ENCODE measurements at places on chromosomes 1 and 21.
A peak's percentile ranks its signal among the peaks of the same experiment; 100 is the strongest.

- peak; percentile 70 for DNase-seq
These were observed 83.1 kb upstream of the HAO2 start for GRCh38 chr1:119285482-119285881.

DNA sequence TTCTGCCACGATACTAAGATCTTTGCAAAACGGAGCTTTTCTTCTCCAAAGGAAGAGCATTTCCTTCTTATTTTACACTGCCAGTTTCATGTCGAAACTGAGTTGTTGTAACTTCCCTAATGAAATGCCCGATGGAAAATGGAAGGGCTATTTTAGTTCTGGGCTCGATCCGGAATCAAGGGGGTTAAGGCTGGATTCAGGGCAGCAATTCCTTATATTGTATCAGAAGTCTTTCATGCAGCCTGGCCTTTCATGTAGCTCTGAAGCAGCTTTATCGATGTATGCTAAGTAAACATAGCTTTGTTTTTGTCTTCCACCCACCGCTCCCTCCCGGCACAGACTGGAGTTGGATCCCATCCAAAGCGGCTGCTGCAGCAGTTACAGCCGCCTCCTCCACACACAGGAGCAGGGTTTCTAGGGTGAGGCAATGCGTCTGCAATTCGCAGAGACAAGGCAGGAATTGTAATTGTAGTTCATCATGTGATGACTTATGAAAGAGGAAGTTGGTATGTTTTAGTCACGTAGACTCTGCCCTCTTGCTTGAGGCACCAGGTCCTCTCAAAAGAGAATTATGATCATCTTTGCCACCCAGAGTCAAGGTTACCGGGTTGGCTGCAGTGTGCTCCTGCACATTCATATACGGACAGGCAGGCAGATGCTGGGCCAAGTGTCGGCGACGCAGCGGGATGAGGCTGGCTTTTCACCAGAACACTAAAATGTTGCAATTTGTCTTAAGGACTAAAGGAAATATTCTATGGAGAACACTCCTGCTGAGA lies 2.6 kb upstream of the IRF2BP2 start:
- peak; percentile 95 for DNase-seq

DNA sequence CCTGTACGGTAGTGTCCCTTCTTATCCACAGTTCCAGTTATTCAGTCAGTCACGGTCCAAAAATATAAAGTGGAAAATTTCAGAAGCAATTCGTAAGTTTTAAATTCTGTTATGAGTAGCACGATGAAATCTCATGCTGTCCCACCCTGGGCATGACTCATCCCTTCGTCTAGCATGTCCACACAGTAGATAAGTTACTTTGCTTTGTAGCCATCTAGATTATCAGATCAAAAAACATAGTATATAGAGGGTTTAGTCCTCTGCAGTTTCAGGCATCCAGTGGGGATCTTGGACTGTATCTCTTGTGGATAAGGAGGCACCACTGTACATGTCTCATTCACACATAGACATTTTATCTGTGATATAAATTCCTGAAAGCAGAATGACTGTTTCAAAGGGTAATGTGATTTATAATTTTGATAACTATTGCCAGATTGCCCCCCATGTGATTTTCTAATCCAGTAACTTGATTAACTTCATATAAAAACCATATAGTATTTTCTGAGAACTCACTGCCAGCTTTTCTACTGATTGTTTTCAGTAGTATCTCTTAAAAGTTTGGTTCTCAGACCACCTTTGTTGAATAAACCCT lies 143.3 kb downstream of the DYRK1A start:
- DNase-seq, result no peak

DNA sequence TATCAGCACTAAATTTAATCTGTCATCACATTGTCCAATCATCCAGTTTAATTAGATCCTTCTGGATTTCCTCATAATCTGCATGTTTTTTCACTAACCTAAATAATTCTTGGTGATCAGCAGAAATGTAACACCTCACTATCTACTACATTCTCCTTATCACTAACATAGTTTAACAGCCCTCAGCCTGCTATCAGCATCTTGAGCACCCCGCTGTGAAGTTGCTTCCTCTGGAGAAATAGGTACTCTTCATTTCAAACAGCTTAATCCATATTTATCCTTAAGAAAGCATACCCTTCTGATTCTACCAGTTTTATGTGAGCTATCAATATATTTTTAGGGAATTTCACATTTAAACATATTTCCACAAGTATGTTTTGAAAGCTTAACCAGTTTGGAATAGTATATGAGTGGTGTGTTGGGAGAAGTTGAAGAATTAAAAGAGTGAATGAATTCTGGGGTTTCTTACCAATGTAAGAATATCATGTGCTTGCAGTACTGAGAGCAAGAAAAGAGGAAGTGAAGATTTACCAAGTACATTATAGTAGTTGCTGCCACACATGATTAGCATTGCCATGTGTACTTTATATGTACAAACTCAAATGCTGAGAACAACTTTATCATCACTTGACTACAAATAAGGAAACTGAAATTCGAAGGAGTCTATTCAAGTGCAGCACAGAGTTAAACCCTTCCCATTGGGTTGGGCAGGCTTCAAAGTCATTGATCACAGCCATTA lies 771.1 kb upstream of the ADGRL4 start:
- DNase-seq, result no peak

DNA sequence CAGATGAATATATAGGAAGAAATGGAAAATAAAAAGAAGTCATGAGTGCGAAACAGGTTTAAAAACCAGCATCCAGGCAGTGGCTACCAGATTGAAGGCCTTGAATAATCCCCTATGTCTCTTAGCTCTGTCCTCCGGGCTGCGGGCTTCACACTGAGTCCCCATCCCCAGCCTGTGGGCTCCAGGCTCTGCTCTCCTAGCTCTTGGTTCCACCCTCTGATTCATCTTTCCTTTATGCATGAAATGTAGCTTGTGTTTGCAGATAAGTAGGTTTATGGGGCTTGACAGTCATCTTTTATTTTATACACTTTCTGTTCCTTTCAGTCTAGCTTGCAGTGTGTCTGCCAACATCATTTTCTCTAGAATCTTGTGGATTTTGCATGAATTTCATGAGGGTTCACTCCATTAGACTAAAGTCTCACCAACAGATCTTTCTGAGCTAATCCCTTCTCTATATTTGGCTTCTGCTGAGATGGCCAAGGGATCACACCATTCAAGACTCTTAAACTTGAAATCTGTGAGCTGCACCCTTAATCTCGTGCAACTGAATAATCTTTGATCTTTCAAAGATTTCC lies 174.5 kb downstream of the PLPPR4 start:
- no peak for DNase-seq

DNA sequence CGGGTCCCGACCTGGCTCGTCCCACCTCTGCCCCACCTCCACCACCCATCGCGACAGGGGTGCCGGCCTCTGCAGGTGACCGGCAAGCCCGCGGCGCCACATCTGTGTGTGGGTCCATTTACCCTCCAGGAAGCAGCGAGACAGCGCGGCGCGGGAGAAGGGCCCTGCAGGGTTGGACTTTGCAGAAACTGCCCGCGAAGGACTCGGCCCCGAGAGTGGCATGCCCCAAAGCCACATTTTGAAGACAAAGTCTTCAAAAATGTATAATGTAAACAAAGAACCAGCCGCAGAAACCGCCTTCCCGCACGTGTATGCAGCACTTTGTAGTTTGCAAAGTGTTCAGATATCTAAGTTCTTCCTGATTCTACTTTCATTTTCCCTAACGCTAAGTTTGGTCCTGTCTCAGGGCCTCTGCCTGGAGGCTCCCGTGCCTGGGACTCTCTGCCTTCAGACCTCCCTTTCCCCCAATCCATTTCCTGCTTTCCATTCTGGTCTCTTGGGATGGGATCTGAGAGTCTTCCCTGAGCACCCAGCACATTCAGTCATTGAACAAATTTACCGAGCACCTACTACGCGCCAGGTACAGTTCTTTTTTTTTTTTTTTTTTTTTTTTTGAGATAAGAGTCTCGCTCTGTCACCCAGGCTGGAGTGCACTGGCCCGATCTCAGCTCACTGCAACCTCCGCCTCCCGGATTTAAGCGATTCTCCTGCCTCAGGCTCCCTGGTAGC lies 524 bp upstream of the TMCO4 start:
- DNase-seq, result peak; percentile 31

DNA sequence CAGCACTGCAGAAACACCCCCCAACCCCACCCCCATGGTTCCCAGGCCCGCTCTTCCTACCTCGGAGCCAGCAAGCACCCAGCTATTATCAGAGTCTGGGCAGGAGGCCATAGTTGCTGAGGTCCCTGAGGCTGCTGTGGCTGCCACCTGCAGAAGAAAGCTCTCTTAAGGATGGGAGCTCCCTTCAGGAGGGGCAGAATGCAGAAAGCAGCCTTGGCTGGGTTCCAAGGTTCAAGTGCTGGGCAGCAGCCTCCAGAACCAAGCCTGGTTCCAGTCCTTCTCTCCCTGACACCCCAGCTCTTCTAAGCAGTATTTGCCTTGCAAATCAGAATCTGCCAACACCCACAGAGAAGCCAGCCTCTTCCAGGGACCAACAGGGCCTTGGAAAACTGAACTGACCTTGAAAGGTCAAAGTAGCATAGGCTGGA lies 2.3 kb downstream of the PBXIP1 start:
- DNase-seq, result no peak

DNA sequence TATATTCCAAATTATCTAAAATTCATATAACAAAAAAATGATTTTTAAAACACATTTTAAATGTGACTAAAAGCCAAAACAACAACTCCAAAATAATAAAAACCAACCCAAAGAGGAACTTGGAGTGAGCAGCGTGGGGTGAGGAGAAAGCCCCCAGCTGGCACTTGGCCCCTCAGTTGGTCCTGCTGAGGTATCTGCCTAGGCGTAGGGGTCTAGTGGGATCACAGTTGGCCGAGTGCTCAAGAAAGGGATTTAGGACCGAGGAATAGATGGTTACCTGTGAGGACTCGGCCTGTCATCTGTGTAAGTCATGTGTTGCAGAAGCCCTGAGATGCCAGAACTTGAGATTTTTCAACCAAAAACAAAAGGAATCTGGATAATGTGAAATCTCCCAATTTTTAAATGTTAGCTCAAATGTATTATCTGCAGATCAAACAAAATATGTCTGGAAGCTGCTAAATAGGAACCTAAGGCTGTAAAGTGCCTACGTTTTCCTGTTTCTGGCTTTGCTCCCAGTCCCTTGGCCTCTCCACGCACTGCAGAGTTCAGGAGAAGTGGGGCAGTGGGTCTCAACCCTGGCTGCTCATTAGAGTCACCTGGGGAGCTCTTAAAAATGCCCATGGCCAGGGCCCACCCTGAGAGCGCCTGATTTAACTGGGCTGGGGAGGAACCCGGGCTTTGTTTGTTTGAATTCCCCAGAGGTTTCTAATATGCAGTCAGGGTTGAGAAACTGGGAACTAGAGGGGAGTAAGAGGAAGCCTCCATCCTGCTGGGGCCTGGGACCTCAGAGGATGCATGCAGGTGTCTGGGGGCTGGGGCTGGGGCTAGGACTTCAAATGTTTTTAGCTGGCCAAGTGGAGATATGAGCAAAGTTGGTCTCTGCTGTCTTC lies 38.5 kb upstream of the LDLRAP1 start:
- DNase-seq, result no peak

- no peak for DNase-seq
These were observed 14.8 kb downstream of the IBA57 start for GRCh38 chr1:228180271-228180958.

DNA sequence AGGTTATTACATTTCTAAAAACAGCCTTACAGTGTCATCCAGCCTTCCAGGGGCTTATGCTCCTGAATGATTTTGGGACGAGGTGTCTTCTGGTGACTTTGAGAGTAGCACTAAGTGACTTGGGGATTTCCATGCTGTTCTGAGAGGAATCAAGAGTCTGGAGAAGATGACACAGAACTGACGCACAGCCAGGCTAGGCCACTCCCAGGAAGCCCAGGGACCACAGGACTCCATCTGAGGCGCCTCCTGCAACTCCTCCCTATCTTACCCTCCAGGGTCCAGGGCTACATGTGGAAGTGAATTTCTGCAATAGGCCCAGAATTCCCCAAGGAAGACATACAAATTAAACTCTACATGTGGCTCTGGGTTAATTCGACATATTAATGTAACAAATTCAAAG lies 92.5 kb downstream of the SLC25A24 start:
- peak; percentile 17 for DNase-seq

DNA sequence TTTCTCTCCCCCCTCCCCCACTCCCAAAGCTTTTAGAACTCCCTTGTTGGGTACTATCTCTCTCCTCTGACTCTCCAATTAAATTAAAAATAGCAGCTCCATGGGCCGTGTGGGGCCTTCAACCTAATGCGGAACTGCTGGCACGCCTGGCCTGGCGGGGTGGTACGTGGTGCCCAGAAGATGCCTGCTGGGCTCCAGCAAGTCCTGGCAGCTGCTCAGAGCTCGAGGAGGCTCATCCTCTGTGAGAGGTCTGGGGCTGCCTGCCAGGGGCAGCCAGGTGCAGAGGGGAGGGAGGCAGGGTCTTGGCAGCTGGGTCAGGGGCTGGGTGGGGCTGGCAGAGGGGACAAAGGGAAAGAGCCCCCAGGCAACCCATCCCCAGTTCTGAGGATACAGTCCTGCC lies 74.4 kb downstream of the ACTL8 start:
- no peak for DNase-seq

- DNase-seq, result no peak
These were observed 78.5 kb downstream of the LHX9 start for GRCh38 chr1:197995408-197996258.

- DNase-seq, result no peak
These were observed 122.4 kb downstream of the LIPI start for GRCh38 chr21:14088391-14088790.

DNA sequence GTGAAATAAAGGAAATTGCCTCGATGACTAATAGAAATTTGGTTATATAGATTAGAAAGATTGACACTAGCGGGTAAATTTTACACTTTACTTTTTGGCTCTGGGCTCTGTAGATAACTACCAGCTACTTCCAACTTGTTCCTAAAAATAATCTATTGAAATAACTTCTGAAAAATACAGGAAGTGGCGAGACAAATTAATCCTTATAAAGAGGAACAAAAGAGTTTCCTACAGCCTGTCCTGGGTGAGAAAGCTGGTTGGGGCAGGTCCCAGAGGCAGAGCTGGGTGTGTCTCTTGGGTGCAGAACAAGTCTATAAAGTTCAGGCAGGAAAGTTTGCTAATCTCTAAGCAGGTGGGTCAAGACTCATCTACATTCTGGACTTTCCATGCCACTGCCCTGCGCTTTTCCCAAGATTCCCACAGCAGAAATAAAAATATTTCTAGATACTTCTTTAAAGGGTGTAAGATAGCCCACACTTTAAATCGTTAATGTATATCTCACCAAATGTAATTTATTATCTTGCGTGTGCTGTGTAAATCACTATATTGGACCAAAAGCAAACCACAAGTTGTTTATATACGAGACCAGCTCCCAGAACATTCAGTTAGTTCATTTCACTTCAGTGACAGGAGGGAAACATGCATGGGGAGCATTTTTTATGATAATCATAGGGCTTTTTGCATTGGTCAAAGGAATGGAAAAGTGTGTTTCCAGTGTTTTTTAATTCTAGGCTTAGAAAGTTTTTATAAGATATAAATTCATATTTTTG lies 70.1 kb upstream of the NRIP1 start:
- no peak for DNase-seq
